ENCODE measurements at places on chromosomes 1 and 21.
A peak's percentile ranks its signal among the peaks of the same experiment; 100 is the strongest.

GRCh38 chr1:104797982-104798381, 1048.3 kb downstream of the AMY1C start:
- DNase-seq: no peak

DNA sequence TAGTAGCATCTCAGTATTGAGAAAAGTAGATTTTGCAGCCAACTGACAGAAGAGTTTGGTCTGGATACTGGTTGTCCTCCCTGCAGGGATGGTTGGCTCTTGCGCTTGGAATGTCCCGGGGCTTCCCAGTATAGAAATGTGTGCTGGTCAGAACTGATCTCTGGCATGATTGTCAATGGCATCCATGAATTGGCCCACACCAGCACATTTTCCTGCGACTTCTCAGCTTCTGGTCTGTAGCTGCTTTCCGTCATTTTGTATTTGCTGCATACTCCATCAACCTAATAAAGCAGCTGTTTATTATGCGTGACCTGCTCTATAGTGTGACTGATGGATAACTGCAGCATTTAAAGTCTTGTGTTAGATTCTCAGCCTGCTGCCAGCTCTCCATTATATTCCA, 203.7 kb downstream of the S1PR1 start:
- no peak for DNase-seq

DNA sequence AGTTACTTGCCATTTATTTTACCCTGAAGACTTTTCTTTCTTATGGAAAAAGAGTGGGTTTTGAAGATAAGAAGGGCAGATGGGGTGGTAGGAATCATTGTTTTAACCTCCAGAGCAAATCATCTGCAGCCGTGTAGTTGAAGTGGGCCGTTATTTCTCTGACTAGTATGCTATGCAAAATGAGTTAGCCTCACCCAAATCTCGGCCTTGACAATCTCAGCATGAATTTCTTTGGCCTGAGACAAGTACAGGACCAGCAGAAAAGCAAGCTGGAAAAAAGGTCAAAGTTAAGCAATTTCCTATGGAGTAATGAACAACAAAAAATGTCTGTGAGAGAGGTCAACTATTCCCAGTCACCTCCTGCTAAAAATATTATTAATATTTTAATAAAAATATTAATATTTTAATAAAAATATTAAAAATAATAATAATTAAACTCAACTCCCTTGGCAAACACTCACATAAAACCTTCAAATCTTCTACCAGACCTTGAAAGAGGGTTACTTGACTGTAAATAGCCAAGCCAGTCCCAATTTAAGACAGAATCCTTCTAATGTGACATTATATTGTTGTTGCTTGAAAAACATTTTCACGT, 6.8 kb upstream of the TEKT2 start:
- no peak for DNase-seq

- DNase-seq: peak; percentile 57
These were observed 2.3 kb downstream of the ADGRB2 start for GRCh38 chr1:31761883-31762282.

DNA sequence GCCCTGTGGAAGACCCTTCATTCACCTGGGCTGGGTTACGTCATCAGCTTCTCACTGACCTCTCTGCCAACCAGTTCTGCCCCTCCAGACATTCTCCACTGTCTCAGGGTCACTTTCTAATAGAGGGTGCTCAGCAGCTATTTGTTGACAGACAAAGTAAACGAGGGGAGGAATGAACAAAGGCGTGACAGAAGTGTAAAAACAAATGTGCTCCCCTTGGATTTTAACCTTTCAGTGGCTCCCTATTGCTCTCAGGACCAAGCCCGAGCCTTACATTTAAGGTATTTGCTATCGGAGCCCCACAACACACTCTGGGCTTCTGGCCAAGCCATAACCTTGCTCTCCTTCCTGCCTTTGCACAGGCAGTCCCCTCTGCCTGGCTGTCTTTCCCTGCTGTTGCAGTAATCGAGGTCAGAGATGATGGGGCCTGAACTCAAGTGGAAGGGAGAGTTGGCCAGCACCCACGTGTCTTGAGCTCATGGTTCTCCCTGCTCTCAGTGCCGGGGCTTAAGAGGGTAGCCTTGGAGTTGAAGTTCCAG, 9.3 kb upstream of the MARCKSL1 start:
- no peak for DNase-seq

- peak; percentile 9 for DNase-seq
These were observed 440.8 kb downstream of the NPHP4 start for GRCh38 chr1:5551274-5551975.

GRCh38 chr1:17892225-17892624, 137.1 kb downstream of the ACTL8 start:
- no peak for DNase-seq

DNA sequence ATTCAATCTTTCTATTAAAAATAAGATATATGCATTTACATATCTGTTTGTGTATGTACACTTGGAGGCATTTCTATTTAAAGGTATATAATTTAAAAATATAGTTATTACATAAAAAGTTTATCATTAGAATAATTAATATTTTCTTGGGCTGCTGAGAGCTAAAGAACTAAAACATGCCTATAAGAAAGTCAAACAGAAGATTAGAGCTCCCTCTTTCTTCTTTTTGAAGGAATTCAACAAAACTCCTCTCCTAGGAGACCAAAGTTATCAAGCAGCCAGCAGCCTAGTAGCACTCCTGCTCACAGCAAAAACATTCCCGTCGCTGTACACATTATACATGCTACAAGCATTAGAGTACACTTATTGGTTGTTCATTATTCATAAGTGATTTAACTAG, 216.4 kb downstream of the VAV3 start:
- DNase-seq: peak; percentile 15

GRCh38 chr1:215970406-215970805, 403.3 kb downstream of the KCTD3 start:
- DNase-seq: peak; percentile 2
